Muscle of leg (tissue), 16 donors: ENCODE measurements at places on chromosomes 11 and 22. TPM values are rescaled to one million over a fixed set of nuclear protein-coding genes. Genes with fewer than 3 reads are reported as not detected.

The AQP11 gene
- 0.75 TPM for total RNA-seq

The EIF1AD gene
- 26.0 TPM for total RNA-seq

The MMP27 gene
- total RNA-seq, result 0.09 TPM

The FADD gene
- total RNA-seq, result 12.1 TPM

The ZNF215 gene
- total RNA-seq, result 0.89 TPM

The MLC1 gene
- 0.31 TPM for total RNA-seq

The ASCL2 gene
- total RNA-seq, result 0.53 TPM

The HPS5 gene
- total RNA-seq, result 19.2 TPM
